ENCODE measurements at places on chromosomes 1 and 21. TPM values are rescaled to one million over a fixed set of nuclear protein-coding genes. Genes with fewer than 3 reads are reported as not detected.

PROX1 gene
- not detected for total RNA-seq

SNX7 gene
- 80.3 TPM for total RNA-seq

IRF6 gene
- total RNA-seq = 3.1 TPM

CFAP57 gene
- total RNA-seq = 0.45 TPM

RBM11 gene
- not detected for total RNA-seq

NDUFS5 gene
- 365 TPM for total RNA-seq

RNU1-3 gene
- total RNA-seq = under 0.01 TPM

KRTAP12-2 gene
- not detected for total RNA-seq

SPRR2F gene
- total RNA-seq = not detected

ADGRL4 gene
- total RNA-seq = 139 TPM

DNA sequence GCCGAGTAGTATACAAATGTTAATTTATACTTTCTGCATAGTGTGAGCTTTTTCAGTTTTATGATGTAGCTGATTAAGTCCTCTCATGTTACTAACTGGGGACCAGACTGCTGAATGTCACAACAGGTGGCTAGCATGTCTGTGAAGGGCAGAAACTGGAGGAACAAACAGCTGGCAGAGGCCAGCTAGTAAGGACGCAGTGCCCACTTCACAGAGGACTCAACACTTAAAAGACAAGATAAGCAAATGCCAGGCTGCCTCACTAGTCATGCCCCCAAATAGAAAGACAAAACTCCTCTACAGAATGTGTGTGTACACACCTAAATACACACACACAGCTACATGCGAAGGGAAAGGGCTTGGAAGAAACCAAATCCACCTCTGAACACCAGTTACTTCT, 73.8 kb upstream of the ZNF678 start:
- DNase-seq = no peak

GRCh38 chr1:29282924-29283803, 46.8 kb downstream of the PTPRU start:
- DNase-seq = peak; percentile 55

DNA sequence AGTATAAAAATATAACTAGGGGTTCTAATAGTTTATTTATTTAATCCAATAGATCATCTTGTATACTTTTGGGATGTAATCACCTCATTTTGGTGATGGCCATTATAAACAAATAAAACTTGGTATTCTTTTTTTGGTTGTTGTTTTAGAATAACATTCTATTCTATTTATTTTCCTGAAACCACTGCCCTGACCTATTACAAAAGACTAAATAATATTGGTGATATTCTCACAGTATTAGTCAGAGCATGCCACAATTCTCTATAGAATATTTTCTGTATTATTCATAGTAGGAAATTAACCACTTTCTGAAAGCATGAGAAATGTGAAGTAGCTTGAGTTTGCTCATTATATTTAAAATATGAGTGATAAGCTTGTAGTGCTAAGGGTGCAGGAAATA, 54.1 kb upstream of the LRRC7 start:
- DNase-seq = no peak

GRCh38 chr1:171434717-171435346, 50.5 kb upstream of the PRRC2C start:
- DNase-seq = peak; percentile 91

GRCh38 chr1:241217516-241217915, 139.5 kb downstream of the RGS7 start:
- no peak for DNase-seq

DNA sequence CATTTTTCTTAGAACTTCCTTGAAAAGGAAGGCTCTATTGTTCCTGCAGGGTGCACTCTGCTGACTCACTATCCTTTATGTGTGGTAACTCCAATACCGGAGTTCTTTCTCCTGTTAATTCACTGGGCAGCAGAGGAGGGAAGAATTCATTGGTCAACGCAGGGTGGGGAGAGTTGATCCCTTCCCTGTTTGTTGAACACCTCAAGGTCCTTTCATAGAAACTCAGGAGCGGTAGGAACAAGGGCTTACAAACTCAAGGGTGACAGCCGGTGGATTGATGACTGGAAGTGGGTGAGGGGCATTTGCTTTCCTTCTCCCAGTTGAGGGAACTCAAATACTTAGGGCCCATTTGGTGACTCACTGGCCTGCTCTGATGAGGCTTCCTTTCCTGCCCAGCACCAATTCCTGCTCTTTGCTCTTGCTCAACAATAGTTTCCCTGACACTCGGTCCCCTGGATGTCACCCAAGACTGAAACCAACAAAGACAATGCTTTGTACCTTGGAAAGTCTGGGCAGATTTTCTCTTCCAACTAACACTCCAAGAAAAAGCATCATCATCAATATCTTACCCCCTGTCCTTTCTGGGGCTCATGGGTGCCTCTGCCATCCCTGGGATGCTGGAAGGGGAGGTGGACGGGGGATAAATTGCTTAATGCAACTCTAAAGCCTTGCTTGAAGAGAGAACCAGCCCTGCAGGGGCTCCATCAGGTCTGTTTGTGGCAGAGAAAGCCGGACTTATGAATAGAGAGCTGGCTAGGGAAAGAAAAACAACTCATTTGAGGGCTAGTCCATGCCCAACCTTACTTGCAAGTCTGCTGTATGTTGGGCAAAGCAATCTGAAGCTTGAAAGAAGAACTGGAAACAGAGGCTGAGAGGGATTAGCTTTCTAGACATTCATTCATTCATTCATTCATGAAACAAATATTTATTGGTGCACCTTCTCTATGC, 9.3 kb downstream of the SLC26A9 start:
- DNase-seq = peak; percentile 75

DNA sequence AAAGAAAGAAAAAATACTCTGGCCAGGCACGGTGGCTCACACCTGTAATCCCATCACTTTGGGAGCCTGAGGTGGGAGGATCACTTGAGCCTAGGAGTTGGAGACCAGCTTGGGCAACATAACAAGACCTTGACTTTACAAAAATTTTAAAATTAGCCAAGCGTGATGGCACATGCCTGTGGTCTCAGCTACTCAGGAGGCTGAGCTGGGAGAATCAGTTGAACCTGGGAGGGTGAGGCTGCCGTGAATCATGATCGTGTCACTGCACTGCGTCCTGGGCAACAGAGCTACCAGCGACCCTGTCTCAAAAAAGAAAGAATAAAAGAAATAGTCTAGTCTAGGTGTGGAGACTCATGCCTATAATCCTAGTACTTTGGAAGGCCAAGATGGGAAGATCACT, 22.3 kb downstream of the RRP1B start:
- no peak for DNase-seq

DNA sequence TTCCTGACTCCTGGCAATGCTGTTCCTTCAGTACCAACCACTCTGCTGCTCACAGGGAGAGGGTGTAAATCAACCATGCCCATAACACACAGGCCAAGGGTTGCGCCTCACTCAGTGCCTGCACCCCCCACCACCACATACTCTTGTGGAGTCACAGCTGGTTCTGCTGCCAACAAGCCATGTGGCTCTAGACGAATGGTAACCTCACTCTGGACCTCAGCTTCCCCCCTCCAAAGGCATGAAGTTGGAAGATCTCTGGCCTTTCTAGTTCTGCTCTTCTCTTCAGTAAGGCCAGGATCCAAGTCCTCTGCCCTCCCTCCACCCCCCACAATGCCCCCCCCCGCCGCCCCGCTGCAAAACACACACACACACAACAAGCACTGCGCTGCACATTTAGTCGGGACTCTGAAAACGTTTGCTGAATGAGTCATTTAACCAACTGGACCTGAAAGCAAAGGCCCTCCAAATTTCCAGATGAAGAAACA, 1.7 kb upstream of the GLIS1 start:
- peak; percentile 76 for DNase-seq

DNA sequence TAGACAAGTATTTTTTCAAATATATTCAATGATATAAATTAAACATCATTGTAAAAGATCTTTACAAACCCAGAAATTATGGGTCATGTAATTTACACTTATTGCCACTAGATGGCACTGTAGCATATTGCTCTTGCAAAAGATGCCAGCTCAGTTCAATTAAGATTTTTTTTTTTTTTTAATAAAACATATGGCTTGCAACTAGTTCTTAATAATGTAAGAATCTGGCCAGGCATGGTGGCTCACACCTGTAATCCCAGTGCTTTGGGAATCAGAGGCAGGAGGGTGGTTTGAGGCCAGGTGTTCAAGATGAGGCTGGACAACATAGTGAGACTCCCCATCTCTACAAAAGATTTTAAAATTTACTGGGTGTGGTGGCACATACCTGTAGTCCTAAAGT, 49.4 kb upstream of the DESI2 start:
- peak; percentile 62 for DNase-seq

GRCh38 chr1:33599516-33600115, 127.2 kb downstream of the ZSCAN20 start:
- no peak for DNase-seq

- no peak for DNase-seq
These were observed 16.2 kb upstream of the TNFRSF1B start for GRCh38 chr1:12150456-12151200.

GRCh38 chr1:242689378-242689777, 164.9 kb upstream of the PLD5 start:
- no peak for DNase-seq

- DNase-seq = no peak
These were observed 54.8 kb downstream of the EIF4G3 start for GRCh38 chr1:21121764-21122471.

DNA sequence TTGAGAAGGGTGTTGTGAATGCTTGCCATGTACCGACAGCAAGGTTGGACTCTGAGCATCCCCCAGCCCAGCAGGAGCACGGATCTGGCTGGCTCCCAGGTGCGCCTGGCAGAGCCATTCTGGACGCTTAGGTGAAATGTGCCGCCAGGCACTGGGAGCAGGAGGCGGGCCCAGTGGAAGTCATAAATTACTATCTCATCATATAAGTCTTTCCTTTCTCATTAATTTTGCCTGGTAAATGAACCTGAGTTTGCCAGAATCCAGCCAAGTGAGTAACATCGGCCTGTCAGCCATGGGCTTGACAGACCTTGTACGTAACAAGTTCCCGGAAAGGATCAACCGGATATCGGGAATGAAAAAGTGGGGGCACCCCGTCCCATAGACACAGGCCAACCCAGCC, 179.5 kb upstream of the ARHGEF16 start:
- DNase-seq = no peak

DNA sequence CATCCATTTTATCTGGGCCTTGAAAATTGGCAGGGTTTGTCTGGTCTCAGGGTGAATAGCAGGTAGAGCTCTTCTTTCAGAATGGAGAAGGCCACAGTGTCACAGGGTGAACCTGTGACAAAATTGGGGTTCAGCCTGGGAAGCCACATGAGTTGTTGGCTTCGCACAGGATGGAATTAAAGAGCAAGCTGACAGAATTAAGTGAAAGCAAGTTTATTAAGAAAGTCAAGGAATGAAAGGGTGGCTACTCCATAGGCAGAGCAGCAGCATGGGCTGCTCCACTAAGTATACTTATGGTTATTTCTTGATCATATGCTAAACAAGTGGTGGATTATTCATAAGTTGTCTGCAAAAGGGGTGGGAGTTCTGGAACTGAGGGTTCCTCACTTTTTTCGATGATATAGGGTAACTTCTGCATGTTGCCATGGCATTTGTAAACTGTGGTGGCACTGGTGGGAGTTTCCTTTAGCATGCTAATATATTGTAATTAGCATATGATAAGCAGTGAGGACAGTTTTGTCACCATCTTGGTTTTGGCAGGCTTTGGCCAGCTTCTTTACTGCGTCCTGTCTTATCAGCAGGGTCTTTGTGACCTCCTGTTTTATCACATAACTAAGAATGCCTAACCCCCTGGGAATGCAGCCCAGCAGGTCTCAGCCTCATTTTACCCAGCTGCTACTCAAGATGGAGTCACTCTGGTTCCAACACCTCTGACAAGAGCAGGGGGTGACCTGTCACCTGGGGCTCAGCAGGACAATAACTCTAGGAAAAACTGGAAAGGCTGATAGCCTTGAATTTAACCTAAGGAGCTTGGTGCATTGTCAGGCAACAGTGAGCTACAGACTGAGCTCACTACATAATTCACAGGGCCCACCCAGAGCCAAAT, 5.1 kb downstream of the IFNAR2 start:
- DNase-seq = no peak

DNA sequence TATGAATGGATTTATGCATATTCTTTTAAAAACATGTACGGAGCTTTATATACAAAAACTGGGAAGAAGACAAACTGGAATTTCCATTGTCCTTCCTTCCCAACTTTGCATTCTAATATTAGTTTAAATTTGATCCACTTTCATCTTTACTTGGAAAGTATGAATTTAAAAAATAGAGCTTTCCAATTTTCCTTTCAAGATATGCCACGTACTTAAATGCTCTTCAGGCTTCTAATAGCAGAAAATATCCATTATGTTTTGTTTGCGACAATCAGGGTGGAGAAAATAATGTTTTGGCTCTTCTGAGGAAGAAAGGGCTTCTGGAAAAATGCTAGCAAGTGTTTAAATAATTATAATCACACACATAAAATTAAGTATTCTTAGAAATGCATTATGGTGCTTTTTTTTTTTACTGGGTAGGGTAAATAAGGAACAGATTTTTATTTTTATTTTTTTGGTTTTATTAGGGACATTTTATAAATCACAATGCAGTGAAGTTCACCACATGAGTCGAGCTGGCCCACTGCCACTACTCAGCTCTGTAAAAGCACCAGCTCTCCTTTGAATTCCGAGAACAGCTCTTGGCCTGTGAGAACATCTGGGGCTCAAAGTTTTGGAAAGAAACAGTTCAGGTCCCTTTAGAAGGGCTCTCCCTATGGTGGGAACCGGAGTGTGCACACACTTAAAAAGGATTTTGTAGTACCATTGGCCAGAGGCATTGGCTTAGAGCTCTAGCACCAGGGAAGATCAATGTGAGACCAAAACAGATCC, 287.4 kb upstream of the LYPLAL1 start:
- DNase-seq = peak; percentile 66

DNA sequence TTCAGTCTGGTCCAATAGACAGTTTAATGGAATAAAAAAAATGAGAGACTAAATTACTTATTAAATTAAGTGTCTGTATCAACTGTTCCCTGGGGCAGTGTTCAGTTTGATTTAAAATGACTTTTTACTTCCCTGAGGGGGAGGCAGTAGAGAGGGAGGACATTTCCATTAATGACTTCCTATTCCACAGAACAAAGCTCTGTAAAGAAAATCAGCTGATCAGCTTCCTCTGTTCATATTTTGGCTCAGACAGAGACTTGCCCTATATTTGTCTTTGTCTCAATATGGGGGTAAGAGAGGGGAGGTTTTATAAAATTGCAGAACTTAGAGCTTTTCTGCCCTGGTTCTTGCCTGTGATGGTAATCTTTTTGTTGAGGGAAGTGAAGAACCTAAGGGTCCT, 8.4 kb downstream of the CFAP126 start:
- DNase-seq = no peak

DNA sequence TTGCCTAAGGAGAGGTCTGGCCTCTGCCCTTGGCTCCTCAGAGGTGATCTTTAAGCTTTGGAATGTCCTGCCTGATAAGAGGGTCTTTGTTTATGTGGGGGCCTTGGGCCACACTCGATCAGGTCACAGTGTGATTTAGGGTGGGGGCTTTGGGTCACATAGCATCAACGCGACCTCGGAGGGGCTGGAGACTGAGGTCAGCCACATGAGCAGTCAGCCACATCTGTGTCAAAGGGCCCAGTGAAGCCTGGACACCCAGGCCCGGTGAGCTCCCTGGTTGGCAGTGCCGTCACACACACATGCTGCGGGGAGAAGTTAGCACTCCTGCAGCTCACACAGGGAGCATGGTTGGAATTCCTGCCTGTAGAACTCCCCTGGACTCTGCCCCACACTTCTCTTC, 345.0 kb downstream of the NPHP4 start:
- no peak for DNase-seq

- no peak for DNase-seq
These were observed 26.6 kb upstream of the FBXO28 start for GRCh38 chr1:224087286-224087794.

GRCh38 chr21:27827972-27828371, 861.1 kb upstream of the ADAMTS5 start:
- DNase-seq = no peak

All from fibroblast of the aortic adventitia (primary cell).